ENCODE measurements at places on chromosomes 12 and 14.

GRCh38 chr14:103694572-103695026 lies 20.7 kb downstream of the XRCC3 start:
- DNase-seq = no peak

DNA sequence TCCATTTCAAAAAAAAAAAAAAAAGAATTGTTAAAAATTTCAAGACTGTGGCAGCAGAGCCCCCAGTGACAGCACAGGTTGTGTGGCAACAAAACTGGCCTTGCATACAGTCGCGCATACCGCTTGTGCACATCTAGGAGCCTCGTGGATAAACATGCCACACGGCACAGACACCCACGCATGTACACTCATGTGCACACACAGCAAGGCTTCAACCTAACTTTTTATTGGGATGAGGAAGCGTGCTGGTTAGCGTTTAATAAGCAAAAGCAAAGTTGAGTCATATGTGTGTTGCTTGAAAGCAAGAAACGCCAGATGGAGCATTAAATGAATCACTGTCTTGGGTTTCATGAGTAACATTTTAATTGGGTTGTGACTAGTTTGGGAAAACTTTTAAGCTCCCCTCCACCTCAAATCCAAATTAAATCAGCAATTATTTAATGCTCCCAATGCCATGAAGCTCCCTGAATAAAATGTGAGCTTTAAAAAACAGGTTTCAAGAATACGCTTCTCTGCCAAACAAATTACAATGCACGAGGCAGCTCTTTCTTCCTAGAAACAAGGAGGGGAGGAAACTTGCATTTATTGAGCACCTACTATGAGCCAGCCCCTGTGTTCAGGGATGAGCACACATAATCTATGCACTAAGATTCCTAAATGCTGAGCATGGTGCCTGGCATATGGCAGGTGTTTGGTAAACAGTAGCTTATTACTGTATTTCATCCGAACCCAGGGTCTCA lies 35.7 kb upstream of the EML1 start:
- DNase-seq = no peak

DNA sequence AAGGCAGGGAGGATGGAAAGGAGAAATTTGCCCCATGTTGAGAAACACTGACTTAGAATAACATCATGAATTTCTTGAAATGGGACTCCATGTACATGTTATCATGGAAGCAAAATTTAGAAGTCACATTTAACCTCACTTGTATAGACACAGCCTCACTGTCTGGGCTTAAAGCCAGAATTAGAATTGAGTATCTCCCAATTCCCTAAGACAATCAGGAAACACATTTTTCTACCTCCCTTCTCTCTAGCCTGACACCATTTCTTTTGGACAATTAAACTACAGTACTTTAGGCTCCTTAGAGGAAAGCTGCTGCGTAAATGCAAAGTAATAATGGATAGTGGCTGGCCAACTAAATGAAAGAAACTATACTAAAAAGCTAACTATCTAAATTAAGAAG lies 795.5 kb downstream of the C12orf50 start:
- no peak for DNase-seq

- DNase-seq = no peak
Measured at GRCh38 chr12:48447755-48448154, 24.6 kb upstream of the ANP32D start.

GRCh38 chr14:72010474-72010873 lies 78.2 kb downstream of the RGS6 start:
- no peak for DNase-seq

- no peak for DNase-seq
Measured at GRCh38 chr12:109631302-109631701, 57.7 kb downstream of the MVK start.

DNA sequence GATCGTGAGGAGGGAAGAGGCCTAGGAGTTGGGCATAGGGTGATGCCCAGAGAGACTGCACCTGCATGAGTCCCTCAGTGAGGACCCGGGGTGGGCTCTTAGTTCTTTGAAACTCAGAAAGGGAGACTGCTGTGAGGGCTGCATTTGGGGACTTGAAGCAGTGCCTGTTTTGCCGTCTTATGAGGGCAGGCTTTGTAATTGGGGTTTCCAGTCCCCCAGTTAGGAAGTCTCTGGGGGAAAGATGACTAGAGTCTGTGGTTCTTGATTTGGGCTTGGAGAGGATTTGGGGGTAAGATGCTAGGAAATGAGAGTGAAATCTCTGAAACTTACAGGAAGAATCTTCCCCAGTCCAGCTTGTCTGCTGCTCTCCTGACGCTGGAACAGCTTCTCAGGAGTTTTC lies 99.6 kb downstream of the ARF6 start:
- DNase-seq = no peak

GRCh38 chr14:99810559-99810874 lies 17.3 kb downstream of the EML1 start:
- DNase-seq = no peak

DNA sequence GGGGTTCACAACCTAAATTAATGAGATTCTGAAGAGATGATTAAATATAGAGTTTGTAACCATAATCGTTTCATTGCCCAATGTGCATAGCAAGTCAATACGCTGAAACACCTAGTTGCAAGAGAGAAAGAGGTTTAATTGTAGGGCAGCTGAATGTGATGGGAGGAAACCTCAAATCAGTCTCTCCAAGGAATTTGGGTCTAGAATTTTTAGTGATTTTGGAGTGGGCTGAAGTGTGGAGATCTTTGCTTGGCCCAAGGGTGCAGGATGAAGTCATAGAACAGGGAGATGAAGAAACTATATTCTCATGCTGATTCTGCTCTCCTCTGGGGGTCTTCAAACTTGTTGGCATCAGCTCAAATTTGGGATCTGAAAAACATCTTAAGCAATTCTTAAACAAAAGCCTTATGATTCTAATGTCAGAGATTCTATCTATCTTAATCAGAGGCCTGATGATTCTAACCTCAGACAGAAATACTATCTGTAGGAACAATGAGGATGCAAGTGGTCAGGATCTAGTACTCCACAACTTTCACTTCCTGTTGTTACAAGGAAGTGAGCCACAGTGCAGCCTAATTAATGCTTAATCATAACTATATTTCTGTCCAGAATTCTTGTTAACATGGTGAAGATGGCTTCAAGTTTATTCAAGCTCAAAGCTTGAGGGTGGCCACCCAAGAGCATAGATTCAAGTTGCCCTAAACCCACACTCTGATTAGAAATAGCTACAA lies 80.2 kb upstream of the FUT8 start:
- DNase-seq = no peak

DNA sequence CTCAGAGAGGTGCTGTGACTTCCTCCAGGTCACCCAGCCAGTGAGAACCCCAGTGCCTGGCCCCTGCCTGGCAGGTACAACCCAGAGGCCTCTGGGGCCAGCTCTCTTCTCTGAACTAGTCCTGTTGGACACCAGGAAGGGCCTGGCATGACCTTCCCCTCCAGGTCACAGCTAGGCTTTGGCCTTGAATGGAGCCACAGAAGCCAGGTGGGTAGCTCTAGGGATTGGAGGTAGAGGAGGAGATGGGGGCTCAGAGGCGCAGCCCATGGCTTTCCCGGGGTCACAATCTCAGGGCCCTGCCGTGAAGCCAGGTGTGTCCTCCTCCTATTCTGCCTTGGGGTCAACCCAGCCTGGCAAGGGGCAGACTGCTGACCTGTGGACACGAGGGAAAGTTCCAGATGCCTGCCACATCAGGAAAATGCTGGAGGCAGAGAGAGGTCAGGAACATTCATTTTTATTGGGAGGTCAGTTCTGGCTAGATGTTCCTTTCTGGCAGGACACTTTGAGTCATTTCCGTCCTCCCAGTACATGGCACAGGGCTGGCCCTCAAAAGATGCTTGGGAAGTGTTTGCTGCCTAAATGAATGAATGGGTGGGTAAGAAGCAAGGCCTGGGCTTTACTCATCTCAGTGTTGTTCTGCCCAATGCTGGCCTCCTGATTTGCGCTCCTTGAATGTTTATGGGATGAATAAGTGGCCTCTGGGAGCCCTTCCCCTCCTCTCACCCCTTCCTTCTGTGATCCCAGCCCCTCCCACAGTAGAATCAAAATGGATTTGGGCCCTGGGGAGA lies 25.4 kb downstream of the FAM222A start:
- no peak for DNase-seq

GRCh38 chr14:51727526-51727925 lies 75.8 kb downstream of the FRMD6 start:
- no peak for DNase-seq

GRCh38 chr12:121709478-121709961 lies 3.0 kb upstream of the TMEM120B start:
- DNase-seq = no peak

- DNase-seq = no peak
Measured at GRCh38 chr12:87818441-87818840, 210.8 kb downstream of the C12orf50 start.

DNA sequence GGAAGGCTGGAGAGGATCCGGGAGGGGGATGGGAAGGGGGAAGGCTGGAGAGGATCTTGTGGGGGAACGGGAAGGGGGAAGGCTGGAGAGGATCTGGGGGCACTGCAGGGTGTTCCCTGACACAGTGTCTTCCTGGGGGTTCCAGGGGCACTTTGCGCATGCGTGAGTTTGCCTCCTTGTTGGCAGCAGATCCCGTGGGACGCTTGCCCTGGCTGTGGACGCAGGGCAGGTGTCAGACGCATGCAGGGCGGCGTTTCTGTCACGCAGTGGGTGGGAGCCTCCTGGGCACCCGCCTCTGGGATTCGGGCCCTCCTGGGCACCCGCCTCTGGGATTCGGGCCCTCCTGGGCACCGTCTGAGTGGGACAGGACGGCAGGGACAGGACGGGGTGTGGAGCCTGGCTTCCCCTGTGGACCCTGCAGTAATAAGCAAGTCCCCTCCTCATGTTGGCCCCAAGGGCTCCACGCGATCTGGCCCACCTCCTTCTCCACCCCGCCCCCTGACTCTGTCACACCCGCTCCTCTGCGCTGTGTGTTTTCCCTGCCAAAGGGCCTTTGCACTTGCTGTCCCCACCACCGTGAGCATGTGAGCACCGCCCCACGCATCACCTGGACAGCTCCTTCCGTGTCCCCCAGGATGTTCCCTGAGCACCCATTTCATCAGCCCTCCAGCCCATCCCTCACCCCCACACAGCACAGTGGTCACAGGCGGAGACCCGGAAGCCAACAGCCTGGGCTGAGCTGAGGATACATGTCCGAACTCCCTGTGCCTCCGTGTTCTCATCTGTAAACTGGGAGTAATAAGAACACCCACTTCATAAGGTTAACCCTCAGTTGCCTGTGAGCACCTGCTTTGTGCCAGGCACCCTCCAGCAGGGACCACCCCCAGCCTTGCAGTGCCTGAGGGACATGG lies 4.4 kb downstream of the MMP17 start:
- peak; percentile 17 for DNase-seq

DNA sequence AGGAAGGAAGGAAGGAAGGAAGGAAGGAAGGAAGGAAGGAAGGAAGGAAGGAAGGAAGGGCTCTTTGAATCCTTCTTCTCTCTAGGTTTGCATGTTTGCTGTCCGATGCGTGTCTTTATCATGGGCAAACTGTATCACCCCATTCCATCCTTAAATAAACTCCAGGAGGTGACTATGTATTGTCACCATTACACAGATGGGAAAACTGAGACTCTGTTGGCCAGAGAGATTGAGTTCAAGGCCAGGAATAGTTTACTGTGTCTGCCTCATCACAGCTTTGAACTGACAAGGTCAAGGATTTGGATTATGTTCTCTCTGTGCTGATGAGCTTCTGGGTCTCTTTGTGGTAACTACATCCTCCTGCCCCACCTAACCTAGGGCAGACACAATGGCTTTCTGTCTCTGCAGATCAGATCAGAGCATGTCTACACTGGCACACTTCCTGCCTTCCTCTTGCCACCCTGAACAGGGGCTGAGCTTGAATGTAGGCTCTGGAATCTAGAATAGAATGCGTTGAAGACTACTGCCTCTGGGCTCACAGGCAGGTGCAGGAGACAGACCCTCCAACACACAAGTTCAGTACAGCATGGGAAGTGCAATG lies 78.9 kb upstream of the MAP1LC3B2 start:
- DNase-seq = no peak

GRCh38 chr12:89836026-89836425 lies 127.4 kb upstream of the ATP2B1 start:
- no peak for DNase-seq

DNA sequence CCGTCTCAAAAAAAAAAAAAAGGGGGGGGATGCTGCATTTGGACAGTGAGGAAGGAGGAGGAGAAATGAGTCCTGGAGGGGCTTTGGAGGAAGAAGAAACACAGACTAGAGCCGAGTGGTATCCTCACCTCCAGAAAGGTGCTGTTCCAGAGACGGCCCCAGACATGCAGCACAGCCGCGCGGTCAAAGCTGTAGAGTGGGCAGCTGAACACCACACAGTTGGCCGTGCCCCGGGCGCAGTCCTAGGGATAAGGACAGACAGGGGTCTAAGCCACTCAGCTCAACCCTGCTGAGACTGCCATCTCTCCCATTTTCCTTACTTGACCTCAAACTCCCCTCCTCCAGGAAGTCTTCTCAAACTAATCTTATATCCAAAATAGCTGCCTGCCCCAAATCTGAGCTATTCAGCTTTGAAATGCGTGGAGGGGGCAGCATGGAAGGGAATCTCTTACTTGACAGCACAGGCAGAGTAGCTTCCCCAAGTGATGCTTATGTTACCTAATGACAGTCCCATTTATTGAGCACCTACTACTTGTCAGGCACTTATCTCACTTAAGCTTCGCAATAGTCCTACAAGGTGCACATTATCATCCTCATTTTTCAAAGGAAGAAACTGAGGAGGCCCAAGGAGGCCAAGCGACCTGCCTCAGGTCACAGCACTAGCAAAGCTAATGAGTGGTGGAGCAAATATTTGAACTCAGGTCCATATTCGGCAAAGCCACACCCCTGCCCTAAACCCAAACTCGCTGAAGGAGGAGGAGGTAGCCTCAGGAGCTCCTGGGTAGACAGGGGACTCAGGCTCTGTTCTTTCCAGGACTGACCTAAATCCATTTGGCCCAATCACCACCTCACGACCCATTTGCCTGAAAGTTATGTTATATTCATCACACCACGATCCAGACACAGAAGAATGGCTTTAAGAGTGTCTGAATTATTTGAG lies 18.7 kb downstream of the ITGA7 start:
- DNase-seq = no peak

- no peak for DNase-seq
Measured at GRCh38 chr14:105167303-105168092, 1.1 kb downstream of the JAG2 start.

- DNase-seq = peak; percentile 43
Measured at GRCh38 chr12:128817111-128818015, 6.4 kb downstream of the SLC15A4 start.

- no peak for DNase-seq
Measured at GRCh38 chr12:115897729-115898128, 379.8 kb downstream of the MED13L start.

DNA sequence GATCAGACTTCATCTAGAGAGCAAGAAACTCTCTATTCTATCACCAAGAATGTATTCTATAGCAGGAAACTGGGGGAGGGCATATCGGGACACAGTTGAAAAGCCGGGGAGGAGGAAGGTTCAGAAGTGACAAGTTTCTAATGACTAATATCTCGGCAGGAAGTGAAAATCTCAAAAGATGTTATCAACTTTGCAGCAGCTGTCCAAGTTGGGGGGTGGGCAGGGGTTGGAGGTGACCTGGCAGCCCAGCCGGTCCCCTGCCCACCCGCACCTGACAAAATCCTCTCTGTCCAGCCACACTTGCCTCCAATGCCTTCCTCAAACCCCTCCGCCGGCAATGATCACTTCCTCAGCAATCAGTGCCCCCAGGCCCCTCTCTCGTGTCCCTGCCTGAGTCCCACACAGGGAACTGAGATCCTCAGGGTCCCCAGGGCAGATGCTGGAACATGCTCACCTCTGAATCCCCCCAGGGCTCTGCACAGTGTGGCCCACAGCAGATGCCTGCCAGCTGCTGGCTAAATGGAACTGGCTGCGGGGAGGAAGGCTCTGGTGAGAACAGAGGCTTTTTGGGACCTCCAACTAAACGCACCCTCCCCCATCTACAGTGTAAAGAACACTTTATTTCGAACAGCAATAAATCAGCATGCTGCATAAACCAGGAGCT lies 43.9 kb downstream of the CCDC88C start:
- peak; percentile 8 for DNase-seq
